Left renal cortex interstitium (tissue), 4 donors: ENCODE measurements at places on chromosomes 5 and 9. TPM values are rescaled to one million over a fixed set of nuclear protein-coding genes. Genes with fewer than 3 reads are reported as not detected.

Gene CCIN
- polyA plus RNA-seq, result 0.42 TPM

Gene GALNT10
- 25.5 TPM for polyA plus RNA-seq

Gene TOR2A
- polyA plus RNA-seq, result 21.6 TPM

GRCh38 chr9:2126331-2126803 is 111.2 kb downstream of the SMARCA2 start:
- DNase-seq, result no peak

DNA sequence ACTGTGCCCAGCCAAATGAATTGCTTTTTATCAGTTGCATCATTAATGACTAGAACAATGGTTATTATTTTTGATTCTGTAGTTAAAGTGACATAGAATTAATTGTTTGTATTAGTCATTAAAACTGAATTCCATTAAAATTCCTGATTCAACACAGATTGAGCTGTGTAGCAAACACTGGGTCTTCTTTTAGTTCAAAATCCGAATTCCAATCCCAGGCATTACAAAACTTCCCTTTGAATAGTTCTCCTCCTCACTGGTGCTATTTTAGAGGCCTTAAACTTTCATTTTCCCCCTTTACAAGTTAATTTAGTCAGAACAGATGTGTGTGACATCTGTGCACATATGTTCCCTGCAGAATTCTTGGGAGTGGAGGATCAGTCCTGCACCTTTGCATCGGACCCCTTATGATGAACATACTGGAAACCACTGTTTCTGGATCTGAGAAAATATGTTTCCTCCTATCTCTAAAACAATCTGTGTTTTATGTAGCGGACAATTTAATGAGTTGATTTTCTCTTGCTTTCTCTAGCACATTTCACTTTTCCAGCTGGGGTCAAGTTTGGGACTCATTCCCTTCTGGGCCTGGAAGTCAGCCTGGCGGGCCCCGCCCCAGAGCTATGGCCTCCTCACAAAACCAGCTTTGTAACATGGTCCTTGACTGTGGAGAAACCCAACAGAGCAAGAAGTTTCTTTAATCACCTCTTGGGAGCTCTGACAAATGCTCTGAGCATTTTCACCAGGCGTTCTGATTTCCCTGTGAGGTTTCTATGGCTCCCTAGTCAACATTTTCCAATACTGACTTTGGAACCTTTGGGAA is 87.9 kb upstream of the MAMDC2 start:
- DNase-seq, result no peak

GRCh38 chr5:76445830-76446229 is 42.7 kb downstream of the IQGAP2 start:
- DNase-seq, result no peak

- DNase-seq, result no peak
These were observed 39.0 kb upstream of the FAT2 start for GRCh38 chr5:151630088-151630487.

GRCh38 chr5:135553688-135554462 is 18.1 kb upstream of the NEUROG1 start:
- no peak for DNase-seq
